ENCODE measurements at places on chromosomes 11 and 22. TPM values are rescaled to one million over a fixed set of nuclear protein-coding genes. Genes with fewer than 3 reads are reported as not detected.

Gene PRR33
- total RNA-seq: not detected

Gene GLYATL2
- total RNA-seq: not detected

Gene TYMP
- 49.3 TPM for total RNA-seq

Gene INPP5J
- total RNA-seq: 0.54 TPM

Gene WBP2NL
- total RNA-seq: 2.8 TPM

Gene CYP2D6
- total RNA-seq: 2.3 TPM

Gene CENATAC
- 5.8 TPM for total RNA-seq

Gene FAM180B
- total RNA-seq: 1.1 TPM

Gene KRTAP5-7
- not detected for total RNA-seq

Gene CFAP300
- total RNA-seq: 1.5 TPM

Gene OR52H1
- total RNA-seq: not detected

Gene SERPING1
- 237 TPM for total RNA-seq

DNA sequence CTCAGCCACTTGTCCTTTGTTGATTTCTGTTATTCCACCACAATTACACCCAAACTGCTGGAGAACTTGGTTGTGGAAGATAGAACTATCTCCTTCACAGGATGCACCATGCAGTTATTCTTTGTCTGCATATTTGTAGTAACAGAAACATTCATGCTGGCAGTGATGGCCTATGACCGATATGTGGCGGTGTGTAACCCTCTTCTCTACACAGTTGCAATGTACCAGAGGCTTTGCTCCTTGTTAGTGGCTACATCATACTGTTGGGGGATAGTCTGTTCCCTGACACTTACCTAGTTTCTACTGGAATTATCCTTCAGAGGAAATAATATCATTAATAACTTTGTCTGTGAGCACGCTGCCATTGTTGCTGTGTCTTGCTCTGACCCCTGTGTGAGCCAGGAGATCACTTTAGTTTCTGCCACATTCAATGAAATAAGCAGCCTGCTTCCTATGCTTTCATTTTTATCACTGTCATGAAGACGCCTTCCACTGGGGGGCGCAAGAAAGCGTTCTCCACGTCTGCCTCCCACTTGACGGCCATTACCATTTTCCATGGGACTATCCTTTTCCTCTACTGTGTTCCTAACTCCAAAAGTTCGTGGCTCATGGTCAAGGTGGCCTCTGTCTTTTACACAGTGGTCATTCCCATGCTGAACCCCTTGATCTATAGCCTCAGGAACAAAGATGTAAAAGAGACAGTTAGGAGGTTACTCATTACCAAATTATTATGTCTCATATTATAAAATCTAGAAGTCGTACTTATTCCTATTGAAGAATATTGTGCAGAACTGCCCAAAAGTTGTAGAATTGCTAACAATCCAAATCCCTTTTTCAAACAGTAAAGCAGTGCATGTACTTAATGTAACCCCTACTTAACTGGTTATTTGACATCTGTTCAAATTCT is 53.2 kb downstream of the OR4C6 start:
- ATAC-seq: no peak

- no peak for ATAC-seq
Measured at GRCh38 chr11:36352922-36353321, 56.8 kb downstream of the PRR5L start.

DNA sequence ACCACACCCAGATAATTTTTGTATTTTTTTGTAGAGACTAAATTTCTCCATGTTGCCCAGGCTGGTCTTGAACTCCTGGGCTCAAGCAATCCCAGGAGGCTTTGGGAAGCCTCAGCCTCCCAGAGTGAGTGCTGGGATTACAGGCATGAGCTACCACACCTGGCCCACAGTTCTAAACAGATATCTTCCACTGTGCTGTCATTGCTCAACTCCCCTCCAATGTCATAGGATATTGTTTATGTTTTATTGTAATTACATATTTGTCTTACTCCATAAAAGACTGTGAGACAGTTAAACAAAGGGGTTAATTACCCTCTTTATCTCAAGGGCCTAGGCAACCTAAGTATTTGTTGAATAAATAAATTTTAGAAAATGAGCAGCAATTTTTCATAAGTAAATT is 204.2 kb downstream of the GRM5 start:
- ATAC-seq: no peak

DNA sequence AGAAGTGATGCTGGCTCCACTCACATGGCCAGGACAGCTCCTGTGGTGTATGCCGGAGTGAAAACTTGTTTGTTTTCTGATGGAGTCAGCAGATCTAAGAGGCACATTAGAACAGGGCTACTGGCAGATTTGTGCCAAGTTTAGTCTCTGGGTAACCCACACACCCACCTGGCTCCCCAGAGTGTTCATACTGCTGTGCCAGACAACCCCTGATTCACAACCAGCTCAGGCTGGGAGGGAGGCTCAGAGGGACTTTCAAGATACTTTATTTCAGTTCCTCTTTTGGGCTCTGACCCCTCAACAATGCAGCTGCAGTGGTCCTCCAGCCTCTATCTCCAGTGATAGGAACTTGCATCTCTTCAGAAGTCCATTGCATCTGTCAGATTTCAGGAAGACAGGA is 8.5 kb downstream of the NTM start:
- no peak for ATAC-seq

DNA sequence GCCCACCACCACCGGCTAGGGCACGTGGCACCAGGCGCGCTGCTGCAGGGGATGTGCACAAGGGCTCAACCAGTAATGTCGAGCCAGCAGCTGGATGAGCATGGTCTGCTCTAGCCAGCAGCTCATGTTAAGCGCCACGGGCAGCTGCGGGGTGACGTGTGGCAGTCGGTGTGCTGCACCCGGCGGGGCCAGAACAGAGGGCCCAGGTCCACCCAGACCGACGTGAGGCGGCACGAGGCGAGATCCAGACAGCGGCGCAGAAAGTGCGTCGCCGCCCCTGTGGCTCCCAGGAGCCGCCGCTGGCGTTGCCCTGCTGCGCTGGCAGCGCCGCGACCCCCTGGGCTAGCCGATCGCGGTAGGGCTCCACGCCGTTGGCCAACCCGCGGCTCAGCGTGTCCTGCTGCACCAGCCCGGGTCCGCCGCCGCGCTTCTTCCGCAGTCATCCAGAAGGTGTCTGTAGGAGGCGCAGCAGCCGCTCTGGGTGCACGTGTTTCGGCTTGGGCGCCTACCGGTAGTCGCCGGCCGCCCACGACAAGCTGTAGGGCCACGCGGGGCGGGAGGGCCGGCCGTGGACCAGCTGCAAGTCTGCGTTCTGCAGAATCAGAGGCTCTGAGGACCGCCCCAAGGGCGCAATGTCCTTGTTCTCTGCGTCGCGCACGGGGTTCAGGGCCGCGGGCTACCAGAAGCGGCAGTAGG is 4.6 kb upstream of the GALR3 start:
- peak; percentile 53 for ATAC-seq

- ATAC-seq: no peak
Measured at GRCh38 chr11:60159868-60160267, 23.0 kb downstream of the MS4A6A start.

GRCh38 chr11:130916910-130917309 is 631 bp upstream of the SNX19 start:
- ATAC-seq: no peak

DNA sequence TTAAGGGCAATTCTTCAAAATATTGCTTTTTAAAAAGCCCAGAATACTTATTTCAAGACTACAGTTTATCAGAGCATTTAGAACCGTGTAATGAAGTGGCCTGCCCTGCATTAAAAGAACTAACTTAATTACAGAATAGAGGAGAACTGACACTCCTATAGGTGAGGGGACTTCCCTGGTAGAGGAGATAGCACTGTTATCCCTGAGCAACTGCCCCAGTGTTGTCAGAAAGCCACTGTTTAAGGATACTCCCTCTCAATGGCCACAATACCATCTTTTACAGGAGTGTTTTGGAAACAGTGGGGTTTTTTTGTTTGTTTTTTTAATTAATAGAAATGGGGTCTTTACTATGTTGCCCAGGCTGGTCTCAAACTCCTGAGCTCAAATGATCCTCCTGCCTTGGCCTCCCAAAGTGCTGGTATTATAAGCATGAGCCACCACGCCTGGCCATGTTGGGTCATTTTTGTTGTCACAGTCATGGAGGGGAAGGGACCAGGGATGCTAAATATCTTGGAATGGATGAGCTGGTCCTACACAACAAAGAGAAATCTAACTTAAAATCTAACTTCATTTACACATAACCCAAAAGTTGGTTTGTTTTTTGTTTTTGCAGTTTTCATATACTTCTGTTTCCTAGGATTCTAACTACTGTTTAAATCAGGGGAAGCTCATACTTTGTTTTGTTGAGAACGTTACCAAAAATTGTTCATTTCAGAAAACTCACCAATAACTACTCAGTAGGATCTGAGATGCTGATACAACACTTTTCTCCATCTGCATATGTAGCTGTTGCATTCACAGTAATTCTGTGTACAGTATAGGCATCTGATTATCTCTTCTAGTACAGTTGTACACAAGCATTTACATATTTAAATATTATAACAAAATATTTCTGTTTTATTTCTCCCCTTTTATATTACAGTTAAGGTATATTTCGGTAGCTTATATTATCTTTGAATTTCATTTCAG is 8.1 kb downstream of the RPL27A start:
- no peak for ATAC-seq

- no peak for ATAC-seq
Measured at GRCh38 chr11:2798951-2799761, 86.4 kb downstream of the CDKN1C start.

- no peak for ATAC-seq
Measured at GRCh38 chr11:126123686-126124085, 61.0 kb upstream of the CDON start.

DNA sequence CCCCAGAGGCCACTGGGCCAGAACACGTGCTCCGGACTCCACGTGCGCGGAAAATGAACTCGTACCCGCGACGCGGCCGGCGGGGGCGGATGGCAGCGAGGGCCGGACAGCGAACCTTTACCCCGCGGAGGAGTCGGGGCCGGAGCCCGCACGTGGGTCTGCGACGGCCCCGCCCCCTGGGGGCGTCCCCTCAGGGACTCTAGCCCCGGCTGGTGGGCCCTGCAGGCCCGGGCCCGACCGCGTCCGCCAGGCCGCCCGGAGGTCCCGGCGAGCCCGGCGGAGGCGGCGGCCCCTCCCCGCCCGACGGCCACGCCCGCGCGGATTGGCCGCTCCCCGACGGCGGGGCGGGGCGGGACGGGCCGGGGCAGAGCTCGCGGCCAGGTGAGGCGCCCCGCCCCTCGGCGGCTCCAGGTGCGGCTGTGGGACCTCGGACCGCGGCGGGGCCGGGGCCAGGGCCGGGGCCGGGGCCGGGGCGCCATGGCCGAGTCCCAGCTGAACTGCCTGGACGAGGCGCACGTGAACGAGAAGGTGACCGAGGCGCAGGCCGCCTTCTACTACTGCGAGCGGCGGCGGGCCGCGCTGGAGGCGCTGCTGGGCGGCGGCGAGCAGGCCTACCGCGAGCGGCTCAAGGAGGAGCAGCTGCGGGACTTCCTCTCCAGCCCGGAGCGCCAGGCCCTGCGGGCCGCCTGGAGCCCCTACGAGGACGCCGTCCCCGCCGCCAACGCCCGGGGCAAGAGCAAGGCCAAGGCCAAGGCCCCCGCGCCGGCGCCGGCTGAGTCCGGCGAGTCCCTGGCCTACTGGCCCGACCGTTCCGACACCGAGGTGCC is at the start of gene FAM83F:
FAM83F (plus strand) TSS at position 389 of the 827 bp plus-strand sequence; CDS start at position 478, 89 bp downstream.
- ATAC-seq: peak; percentile 39

- no peak for ATAC-seq
Measured at GRCh38 chr11:70490723-70491558, 92.6 kb downstream of the CTTN start.

- ATAC-seq: no peak
Measured at GRCh38 chr11:1167751-1168231, 10.0 kb downstream of the MUC5AC start.

GRCh38 chr11:119388103-119388502 is 6.6 kb upstream of the USP2 start:
- ATAC-seq: no peak

DNA sequence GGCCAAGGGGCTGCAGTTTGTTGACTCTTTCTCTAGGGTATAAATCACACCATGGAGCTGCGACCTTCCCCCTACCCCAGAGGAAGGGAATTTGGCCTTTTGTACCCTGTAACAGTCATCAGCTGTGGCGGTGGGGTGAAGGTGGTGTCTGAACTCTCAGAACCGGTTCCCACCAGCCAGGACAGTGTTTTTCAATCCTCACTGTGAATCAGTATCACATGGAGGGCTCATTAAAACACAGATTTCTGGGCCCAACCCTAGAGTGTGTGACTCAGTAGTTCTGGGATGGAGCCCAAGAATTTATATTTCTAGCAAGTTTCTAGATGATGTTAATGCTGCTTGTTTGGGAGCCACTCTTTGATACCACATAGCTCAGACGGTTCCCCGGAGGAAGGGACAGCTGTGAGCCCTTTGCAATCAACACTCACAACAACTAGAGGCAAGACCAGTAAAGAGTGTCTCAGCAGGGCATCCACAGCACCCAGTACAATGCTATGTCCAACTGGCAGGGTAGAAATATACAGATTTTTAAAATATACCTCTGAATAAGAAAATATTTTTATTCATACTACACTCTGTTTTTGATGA is 43.9 kb upstream of the FAT3 start:
- peak; percentile 22 for ATAC-seq

- ATAC-seq: no peak
Measured at GRCh38 chr11:86492370-86493010, 117.8 kb downstream of the CCDC81 start.

- no peak for ATAC-seq
Measured at GRCh38 chr22:50082961-50083461, 2.2 kb downstream of the MLC1 start.

DNA sequence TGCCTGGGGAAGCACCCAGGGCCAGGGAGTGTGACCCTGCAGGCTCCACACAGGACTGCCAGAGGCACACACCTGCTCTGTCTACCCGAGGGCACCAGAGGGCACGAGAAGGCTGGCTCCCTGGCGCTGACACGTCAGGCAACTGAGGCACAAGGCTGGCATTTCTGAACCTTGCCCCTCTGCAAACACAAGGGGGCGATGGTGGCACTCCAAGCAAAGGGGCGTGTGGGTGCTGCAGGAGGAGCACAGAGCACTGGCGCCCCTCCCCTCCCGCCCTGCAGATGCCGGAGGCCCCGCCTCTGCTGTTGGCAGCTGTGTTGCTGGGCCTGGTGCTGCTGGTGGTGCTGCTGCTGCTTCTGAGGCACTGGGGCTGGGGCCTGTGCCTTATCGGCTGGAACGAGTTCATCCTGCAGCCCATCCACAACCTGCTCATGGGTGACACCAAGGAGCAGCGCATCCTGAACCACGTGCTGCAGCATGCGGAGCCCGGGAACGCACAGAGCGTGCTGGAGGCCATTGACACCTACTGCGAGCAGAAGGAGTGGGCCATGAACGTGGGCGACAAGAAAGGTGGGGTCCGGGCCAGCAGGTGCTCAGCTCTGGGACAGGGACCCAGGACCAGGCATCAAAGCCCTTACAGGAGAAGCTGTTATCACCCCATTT is 20.8 kb upstream of the TXNRD2 start:
- ATAC-seq: peak; percentile 23

- no peak for ATAC-seq
Measured at GRCh38 chr11:124080327-124081001, 34.8 kb upstream of the VWA5A start.

GRCh38 chr22:25488244-25489020 is 76.0 kb upstream of the GRK3 start:
- ATAC-seq: no peak

DNA sequence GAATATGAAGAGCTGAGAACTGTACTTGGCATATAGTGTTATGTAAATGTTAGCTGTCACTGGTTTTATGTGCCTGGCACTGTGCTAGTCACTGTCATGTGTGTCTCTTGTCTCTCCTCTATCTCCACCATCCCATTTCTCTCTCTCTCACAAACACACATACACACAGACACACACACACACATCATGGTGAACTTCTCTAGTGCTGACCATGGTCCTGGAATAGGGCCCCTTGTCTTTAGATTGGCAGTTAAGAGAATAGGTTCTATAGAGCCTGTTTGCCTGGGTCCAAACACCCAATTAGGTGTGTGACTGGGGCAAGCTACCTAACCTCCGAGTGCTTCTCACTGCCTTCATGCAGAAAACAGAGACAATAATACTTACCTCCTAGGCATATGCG is 109.7 kb upstream of the NARS2 start:
- no peak for ATAC-seq
